NCI-H2107 (cell line): ENCODE measurements at places on chromosomes 7 and 10.

DNA sequence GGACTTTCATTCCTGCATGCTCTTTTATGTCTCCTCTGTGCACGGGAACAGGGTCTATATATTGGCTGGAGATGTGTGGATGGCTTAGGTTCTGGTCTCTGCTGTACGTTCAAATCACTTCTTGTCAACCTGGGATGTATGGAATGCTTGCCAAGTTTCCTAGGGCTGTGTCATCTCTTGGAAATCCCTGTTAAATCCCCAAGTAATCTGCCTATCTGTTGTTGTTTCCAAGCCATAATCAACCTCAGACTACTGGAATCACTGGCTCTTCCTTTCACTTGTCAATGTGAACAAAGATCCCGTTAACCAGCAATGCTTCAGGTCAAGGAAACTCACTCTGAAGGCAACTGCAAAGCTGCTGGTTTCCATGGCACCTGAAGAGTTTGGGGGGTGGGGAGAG, 93.3 kb upstream of the FAM171A1 start:
- no peak for DNase-seq

DNA sequence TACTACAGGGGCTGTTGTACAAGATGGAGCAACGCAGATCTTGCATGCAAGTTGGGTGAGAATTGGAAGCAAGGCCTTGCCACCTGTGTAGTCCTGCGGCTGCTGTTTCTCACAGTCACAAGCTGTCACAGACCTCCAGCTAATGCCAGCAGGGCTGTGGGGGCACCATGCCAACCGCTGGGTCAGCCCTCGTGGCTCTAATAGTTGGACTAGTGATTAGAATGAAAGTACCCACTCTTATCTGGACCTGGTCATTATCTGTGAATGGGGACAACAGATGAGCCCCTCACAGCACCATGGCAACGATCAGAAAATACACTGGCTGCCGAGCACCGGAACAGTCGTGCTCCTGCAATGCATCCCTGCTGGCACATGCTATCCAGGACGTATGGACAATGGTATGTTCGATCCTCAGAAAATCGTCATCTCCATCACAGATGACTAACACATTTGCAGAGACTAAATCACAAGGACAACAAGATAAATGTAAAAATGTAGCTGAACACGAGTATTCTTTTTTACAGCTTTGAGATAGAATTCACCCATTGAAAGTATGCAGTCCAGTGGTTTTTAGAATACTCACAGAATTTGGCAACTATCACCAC, 80.4 kb upstream of the CALN1 start:
- DNase-seq, result no peak

- peak; percentile 20 for DNase-seq
These were observed 141.3 kb upstream of the ZMIZ1 start for GRCh38 chr10:78927257-78927995.

DNA sequence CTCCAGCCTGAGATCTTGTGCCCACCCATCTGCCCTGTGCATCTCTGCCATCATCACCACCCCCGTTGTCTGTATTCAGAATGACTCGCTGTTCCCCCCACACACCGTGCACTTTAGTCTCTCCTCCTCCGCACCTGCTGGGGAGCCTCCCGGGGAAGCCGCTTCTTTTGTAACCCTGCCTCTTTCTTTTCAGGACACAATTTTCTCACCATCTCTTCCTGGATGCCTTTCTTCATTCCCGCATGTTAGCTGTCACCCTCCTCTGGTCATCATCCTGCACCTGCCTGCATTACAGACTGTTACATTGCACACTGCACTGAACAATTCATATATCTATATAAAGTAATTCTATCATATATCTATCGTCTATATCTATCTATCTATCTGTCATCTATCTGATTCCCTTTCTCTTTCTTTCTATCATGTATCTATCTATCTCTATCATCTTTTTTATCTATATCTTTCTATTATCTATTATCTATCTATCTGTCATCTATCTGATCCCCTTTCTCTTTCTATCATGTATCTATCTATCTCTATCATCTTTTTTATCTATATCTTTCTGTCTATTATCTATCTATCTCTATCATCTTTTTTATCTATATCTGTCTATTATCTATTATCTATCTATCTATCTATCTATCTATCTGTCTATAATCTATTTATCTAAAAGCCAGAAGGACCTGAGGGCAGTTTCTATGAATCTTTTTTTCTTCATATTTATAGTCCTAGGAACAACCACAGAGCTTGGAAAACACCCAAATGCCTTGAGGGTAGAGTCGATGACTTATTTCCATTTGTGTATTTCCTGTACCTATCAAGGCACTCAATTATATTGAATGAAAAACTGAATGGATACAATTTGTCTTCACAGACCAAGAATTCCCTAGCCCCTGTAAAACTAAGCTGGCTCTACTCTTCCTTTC, 642.5 kb downstream of the ACTR3B start:
- no peak for DNase-seq

DNA sequence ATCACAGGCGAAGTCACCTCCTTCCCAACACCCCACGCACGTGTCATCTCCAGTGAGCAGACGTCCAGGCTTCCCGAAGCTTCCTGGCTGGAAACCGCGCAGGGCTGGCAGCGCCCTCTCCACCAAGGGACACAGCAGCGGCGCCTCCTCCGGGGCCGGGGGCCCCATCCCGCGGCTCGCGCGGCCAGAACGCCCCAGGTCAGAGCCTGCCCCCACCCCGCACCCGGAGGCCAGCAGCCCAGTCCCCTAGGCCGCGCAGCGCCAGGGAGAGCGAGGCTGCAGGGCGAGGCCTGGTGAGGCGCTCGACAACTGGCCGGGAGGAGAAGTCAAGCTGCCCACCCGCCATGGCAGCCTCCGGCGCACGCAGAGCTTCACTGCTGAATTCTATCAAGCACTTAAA, 247.0 kb downstream of the SEMA3D start:
- DNase-seq, result no peak

- DNase-seq, result peak; percentile 61
These were observed 11.3 kb upstream of the INMT start for GRCh38 chr7:30740417-30741181.

- DNase-seq, result no peak
These were observed 231.6 kb downstream of the SORCS3 start for GRCh38 chr10:104872691-104873090.

GRCh38 chr7:88522771-88523293, 216.1 kb upstream of the STEAP4 start:
- no peak for DNase-seq

DNA sequence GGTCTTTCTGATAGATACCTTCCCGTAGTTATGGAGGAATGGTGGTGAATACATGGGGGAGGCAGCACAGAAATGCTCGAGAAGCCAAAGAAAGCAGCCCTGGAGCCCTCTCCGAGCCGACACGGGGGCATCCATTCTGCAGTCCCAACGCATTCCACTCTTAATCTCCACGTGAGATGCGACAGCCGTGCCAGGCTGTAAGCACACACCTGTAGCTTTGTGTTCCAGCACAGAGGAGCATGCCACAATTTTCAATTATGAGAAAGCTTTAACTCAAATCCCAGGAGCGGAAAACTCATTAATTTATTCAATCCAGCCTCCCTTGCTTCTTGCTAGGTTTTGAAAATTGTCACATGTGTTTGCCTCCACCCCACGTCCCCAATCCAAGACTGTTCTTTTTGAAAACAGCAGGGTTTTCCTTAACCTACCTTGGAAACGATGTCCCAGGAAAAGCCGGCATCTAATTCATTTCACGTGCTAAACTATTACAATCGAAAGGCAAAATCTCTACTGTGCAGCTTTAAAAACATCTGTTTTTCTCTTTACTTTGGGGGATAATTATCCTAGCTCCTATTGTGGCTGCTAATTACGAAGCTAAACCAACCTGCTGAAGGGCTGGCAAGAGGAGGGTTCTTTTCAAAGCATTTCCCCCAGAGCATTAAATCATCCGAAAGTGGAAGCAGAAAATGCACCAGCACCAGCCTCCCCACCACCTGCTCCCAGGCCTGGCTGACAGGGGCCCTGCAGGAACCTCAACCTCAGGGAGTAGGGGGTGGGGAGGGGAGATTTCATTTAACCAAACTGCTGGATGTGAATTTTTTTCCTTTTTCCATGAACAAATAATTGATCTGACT, 56.0 kb upstream of the CHST15 start:
- peak; percentile 43 for DNase-seq

DNA sequence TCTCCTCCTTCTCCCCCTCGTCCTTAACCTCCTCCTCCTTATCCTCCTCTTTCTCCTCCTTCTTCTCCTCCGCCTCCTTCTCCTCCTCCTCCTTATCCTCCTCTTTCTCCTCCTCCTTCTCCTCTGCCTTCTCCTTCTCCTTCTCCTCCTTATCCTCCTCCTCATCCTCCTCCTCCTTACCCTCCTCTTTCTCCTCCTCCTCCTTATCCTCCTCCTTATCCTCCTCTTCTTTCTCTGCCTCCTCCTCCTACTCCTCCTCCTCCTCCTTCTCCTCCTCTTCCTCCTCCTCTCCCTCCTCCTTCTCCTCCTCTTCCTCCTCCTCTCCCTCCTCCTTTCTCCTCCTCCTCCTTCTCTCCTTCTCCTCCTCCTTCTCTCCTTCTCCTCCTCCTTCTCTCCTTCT, 14.5 kb downstream of the PLXNA4 start:
- no peak for DNase-seq

GRCh38 chr7:93751421-93751820, 139.1 kb downstream of the TFPI2 start:
- no peak for DNase-seq

DNA sequence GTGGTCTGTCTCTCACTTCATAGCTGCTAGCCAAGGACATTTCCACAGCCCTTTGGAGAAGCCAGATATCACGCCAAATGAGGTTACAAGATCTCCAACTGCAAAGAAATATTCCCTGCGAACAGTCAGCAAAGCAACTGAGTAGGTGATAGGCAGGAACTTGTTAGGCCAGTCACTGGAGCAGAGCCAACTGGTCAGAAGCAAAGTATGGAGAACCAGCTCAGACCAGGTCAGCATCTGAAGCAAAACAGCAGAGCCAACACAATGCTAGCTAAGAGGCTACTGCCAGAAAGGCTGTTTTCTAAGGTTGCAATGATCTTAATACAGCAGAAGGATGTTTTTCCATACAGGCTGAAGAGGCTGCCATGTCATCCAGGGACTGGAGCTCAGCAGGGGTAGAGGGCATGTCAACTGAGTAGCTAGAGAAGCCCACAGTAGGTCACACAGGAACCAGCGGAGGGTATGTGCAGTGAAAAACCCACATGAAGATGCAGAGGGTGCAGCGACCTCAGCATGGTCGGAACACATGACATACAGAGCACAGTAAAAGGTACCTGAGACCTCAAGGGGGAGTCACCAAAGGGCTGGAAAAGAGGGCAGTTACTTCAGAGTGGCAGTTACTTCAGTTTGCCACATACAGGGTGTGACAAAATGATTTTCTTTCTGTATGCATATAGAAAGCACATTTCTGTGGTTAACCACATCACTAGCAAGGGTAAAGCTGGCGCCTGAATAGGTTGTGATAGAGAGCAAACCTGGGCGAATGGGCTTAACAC, 8.9 kb downstream of the SEC31B start:
- no peak for DNase-seq

DNA sequence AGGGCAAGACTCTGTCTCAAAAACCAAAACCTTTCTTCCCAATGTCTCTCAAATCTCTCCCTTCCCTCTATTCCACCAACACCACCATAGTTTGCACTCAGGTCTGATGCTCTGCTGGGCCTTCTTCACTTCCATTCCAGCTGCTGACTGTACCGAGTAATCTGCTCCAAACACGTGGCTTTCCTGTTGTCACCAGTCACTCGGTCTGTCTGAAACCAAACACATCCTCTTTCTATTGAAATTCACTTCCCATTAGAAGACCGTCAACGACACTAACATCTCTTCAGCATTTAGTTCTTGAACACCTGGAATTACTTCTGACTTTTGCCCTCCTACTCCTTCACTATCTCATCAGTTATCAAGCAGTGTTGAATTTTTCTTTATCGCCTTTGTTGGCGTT, 4.7 kb upstream of the NRF1 start:
- no peak for DNase-seq

DNA sequence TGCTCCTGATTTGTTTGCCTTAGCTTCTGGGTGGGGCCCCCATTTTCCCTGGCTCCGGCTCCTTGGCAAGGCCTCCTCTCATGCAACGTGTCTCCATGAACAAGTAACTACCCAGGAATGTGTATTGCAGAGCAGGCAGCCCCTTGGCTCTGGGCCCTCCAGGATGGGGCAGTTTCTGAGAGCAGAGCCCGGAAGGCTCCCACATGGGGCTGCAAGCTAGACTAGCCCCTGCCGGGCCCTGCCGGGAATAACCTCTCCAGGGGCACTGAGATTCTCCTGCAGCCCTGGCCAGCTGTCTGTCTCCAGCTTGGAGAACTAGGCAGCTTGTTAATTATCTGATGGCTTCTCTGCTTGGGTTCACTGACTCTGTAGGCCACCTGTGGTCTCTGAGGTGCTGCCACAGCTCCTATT, 184.0 kb upstream of the INHBA start:
- DNase-seq, result no peak

DNA sequence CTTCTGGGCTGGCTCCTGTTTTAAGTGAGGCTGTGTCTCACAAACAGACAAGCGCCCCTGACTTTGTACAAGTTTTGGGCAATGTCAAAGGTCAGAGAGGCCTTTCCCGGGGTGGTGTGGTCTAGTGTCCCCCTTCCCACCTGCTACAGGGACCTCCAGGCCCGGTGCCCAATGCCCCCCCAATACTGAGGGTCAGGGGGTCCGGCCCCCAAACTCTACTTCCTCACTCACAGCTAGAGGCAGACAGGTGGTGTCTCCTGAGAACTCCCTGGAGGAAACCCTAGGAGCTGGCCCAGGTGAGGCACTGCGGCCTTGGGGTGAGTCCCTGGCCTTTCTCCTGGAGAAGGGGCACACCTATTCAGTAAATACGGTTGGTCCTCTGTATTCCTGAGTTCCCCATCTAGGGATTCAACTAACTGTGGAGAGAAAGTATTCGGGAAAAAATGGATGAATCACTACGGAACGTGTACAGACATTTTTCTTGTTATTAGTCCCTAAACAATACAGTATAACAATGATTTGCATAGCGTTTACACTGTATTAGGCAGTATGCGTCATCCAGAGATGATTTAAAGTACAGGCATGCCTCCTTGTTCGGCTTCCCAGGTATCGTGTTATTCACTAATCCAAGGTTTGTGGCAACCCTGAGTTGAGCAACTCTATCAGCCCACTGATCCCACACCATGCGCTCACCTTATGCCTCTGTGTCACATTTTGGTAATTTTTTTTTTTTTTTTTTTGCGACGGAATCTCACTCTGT, 308.1 kb downstream of the WDR37 start:
- DNase-seq, result no peak

DNA sequence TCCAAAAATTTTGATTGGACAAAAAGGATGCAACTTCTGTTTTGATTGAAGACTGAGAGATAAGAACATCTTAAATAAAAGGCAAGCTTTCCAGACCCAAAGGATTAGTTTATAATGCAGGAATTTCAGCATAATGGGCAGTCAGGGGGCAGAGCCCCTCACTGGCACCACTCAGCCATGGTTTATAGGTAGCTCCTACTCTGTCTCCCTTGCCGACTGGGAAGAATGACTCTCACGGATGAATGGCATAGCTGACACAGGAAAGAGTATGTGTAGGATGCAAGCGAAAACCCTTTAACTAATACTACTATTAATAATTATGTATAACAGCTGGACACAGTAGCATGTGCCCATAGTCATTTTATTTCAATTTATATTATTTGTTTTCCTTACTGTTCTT, 53.3 kb downstream of the GALNT11 start:
- DNase-seq, result no peak
